ENCODE measurements at places on chromosomes 6 and 20.

DNA sequence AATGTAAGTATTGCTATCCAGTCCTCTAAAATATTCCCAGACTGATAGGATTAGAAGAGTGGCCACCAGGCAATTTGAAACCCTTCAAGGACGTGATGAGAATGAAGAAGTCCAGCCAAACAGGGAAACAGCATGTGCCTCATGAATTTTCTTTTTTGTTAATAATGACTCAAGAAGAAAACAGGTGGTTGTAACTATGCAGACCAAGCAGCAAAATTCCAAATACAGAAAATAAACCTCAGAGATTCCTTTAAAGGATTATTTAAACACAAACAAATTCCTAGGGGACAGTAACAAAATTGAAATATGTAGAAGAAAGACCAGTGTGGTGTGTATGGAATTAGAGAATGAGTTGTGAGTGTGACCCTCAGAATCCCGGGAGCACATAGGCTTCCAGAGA lies 239.2 kb downstream of the KCNQ5 start:
- DNase-seq: no peak

DNA sequence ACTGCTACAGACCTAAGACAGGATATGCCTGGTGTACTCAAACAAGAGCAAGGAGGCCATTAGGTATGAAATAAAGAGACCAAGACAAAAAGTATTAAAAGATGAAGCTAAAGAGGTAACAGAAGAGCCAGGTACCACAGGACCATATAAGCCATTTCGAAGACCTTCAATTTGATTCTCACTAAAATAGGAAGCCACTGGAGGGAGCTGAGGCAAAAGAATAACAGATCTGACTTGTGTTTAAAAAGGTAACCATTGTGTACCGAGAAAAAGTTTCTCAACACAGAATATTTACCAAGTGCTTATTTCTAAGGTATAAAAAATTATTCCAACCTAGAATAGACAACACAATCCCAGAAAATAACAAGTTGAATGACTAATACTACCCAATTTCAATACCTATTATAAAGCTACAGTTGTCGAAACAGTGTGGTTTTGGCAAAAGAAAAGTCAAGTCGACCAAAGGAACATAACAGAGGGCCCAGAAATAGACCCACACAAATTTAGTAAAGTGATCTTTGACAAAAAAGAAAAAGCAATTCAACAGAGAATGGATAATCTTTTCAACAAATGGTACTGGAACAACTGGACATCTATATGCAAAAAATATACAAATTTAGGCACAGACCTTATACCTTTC lies 125.3 kb upstream of the DST start:
- DNase-seq: no peak

GRCh38 chr6:41470331-41471063 lies 75.7 kb upstream of the FOXP4 start:
- no peak for DNase-seq

DNA sequence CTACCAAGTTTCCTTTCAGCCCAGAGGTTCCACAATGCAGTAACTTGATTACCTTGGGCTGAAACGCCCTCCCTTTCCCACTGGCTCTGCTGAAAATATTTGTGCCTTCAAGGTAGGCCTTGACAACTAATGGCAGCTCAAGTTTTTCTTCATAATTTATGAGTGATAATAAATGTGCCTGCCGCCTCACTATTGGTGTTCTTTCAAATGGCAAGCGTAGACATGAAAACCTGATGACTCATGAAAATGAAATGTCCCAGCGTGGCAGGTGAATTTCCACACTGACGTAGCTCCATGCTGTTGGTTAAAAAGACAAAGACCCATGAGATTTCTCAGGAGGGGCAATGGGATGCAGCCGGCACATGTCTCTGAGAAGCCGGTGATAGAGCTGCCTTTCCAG lies 107.2 kb upstream of the GGTLC1 start:
- DNase-seq: no peak

DNA sequence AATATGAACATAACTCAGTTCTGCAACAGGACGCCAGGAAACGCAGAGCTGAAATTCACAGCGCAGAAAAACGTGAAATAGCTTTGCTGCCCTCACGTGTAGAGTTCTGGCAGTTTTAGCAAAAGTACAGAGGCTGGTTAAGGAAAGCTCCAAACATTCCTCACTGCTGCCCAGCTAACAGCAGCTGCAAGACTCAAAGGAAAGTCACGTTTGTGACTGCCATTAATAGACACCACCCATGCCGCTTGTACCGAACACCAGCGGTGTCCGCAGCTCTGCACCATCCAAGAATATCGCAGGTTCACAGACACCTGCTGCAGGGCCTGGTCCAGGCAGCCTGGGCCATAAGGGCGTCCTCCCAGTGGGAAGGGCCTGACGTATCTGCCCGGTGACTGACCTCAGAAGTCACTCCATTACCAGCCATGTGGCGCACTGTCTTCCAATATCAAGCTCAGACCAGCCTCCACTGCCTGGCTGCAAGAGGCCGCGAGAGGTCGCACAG lies 61.4 kb downstream of the WDR27 start:
- no peak for DNase-seq

GRCh38 chr6:14275493-14275851 lies 157.9 kb downstream of the CD83 start:
- no peak for DNase-seq

DNA sequence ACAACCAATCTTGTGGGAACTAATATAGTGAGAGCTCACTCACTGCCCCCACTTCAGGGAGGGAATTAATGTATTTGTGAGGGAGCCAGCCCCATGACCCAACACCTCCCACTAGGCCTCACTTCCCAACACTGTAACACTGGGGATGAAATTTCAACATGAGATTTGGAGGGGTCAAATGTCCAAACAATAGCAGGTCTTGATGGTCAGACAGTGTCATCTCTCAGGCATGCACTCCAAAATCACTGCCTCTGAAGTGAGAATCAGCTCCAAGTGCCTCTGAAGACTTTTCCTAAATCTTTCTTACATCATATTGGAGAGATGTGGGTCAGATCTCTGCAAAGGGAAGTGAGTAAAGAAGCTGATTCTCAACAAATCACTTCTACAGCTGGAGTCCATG lies 13.8 kb upstream of the SAYSD1 start:
- no peak for DNase-seq

- no peak for DNase-seq
These were observed 326.5 kb upstream of the RUNX2 start for GRCh38 chr6:45001663-45002062.

DNA sequence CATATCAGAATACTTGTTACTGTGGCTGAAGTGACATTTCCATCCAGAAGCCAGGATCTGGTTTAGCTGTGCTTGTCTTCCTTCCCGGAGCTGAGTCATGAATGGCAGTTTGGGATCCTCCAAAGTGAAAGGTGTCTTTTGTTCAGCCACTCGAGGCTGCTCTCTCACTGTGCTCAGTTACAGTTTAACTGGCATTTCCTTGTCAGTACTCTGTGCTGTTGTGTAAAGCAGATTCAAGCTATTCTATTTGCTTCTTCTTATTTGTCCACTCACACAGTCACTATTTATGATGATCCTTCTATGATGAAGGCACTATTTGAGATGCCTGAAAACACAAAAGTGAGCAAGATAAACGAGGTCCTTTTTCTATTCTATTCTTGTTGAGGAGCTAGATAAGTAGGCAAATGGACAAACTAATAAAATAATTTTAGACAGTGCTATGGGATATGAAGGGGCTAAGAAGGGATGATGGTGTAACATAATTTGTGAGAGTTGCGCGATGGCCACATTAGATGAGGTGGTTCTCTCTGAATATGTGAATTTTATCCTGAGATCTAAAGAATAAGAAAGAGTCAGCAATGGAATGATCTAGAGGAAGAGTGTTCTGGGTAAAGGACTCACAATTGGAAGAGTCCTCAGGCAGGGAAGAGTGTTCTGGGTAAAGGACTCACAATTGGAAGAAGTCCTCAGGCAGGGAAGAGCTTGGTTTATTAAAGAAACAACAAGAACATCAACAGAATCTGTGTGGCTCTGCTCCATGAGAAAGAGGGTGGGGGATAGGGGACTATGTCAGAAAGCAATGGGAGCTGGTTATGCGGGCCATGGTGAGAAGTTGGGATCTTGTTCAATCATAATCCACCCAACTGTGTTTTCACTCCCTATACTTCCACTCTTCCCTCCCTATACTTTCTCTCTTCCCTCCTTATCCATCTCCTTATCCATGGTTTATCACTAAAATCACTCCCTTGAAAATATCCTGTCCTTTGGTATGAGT lies 40.1 kb downstream of the CYP24A1 start:
- DNase-seq: no peak
